ENCODE measurements at places on chromosomes 12 and 14. TPM values are rescaled to one million over a fixed set of nuclear protein-coding genes. Genes with fewer than 3 reads are reported as not detected.

EPYC gene
- total RNA-seq, result not detected

STAC3 gene
- 1.1 TPM for total RNA-seq

DPPA3 gene
- not detected for total RNA-seq

IL22 gene
- not detected for total RNA-seq

RASSF8 gene
- 266 TPM for total RNA-seq

GALNT9 gene
- not detected for total RNA-seq

NPAS3 gene
- total RNA-seq, result 0.57 TPM

SLC24A4 gene
- total RNA-seq, result not detected

RASSF9 gene
- not detected for total RNA-seq

NFATC4 gene
- 12.2 TPM for total RNA-seq

HNRNPC gene
- total RNA-seq, result 859 TPM
